ENCODE measurements at places on chromosomes 2 and 18.

DNA sequence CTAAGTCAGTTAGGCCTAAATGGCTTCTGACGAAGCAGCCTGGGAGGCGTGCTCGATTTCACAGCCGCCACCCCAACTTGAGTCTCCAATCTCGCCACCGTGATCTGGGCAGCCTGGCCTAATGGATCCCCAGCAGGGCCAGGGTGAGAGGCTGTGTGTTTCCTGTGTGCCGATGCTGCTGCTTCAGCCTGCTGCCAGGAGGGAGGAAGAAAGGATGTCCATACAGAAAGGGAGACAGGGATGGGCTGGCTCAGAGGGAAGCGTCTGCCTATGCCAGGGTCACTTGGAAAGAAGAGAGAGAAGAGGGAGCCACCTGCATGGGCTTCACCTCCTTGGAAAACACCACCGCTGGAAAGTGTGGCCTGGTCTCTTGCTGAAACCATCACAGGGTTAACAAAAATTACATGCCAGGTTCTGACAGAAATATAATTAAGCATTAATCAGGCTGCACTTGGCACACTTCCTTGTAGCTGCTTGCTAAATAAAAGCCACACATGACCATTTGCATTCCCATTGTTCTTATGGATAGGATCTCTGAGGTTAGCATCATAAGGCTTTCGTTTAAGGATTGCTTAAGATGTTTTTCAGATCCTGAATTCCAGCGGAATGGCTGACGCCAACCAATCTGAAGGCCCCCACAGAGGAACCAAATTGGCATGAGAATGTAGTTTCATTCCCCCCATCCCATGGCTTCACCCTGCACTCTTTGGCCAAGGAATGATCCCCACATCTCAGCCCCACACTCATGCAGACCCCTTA lies 108.8 kb upstream of the SLC1A4 start:
- no peak for DNase-seq

DNA sequence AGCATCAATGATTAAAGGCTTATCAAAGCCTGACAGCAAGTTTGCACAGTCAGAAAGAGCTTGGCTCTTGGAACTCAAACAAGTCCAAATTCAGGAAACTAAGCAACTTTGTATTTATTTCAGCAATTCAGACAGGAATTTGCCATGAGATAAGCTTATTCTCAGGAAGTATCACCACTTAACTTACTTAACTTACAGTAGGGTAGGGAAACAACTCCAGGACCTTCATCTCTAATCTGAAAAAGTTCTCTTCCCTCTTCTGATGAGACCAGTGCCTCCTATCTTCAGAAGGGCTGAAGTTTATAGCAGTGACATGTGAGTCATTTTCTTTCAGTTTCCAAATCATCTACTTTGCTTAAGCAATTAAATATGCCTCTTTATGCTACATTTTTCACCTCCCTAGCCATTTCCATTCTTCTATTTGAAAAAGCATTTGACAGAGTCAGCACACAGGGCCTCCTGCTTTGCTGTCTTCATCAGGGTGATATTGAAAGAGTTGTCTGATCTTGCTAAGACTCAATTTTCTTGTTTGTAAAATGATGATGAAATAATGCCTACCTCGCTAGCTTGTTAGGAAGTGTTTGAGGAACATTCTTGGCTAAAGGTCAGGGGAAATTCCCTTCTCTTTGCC lies 389.5 kb downstream of the RND3 start:
- DNase-seq: no peak

DNA sequence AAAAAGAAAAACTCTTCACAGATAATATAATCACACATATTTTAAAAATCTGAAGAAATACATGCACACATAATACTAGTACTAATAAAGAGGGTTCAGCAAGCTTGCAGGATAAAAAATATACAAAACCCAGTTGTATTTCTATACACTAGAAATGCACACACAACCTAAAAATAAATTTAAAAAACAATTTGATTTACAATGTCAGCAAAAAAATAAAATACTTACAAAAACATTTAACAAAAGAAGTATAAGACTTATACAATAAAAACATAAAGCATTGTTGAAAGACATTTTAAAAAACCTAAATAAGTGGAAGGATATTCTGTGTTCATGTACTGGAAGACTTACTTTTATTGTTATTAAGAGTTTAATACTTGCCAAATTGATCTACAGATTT lies 81.7 kb upstream of the ALK start:
- DNase-seq: no peak

- no peak for DNase-seq
Measured at GRCh38 chr2:45205480-45205879, 196.2 kb upstream of the SIX2 start.

DNA sequence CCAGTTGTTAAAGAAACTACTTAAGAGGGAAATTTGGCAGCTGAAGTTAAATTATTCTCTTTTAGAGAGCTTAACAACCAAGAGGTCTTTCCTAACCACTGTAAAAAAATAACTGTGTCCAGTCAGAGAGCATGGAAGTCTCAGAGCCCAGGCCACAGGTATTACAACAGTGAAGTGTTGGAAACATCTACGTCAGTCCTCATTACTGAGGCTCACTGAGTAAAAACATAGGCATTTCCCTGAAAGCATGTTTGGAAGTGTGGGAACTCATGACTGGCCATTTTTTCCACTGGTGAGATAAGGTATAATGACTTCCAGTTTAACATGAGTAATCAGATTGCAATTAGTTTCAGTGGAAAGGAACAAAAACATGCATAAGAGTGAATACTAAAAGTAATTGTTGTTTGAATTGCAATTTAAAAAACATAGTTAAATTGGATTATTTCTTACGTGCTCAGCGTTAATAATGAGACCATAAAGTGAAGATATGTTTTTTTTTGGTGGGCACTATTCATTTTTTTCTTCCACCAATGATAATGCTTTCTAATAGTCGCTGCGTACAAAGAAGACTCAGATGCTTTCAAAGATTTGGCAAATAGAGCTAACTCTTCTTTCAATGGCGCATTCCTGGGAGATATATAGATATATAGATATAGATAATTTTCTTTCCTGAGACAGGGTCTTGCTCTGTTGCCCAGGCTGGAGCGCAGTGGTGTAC lies 60.8 kb downstream of the EFEMP1 start:
- DNase-seq: no peak

DNA sequence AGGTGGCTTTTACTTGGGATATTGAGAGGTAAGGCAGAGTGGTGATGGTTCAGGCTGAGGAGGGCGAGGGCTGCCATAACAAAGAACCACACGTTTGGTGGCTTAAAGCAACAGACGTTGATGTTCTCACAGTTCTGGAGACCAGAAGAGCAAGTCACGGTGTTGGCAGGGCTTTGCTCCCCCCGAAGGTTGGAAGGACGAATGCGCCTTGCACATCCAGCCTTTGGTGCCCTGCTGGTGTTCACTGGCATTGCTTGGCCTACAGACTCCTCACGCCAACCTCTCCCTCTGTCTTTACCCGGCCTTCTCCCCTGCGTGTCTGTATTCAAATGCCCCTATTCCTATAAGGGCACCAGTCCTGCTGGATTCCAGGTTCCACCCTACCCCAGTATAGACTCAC lies 125.4 kb downstream of the TPO start:
- no peak for DNase-seq

GRCh38 chr2:180653481-180653880 lies 326.9 kb upstream of the UBE2E3 start:
- DNase-seq: no peak

DNA sequence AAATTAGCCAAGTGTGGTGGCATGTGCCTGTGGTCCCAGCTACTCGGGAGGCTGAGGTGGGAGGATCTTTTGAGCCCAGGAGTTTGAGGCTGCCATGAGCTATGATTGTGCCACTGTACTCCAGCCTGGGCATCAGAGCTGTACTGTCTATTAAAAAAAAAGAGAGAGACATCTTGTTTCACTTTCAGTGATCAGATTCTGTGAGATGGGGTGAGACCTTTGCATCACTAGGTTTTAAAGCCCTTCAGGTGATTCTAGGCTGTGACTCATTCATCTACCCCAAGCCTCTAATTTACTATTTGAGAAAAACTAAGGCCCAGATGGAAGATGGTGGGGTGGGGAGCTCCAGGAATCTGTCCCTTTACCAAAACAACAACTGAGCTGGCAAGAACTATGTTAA lies 7.1 kb downstream of the C2orf92 start:
- DNase-seq: no peak

DNA sequence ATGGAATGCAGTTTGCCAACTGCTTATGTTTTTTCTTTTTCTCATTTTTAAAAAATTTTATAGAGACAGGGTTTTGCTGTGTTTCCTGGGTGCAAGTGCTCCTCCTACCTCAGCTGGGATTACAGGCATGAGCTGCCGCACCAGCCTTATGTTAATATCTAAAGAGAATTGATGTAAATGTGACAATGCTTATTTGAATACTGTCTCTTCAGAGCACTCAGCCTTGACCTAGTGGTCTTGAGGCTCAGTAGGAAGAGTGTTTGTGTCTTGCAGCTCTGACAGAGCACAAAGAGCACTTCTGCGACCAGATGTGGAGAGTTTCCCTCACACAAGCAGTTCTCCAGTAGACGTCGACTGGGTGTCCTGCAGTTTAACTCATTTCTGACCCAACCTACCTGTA lies 55.3 kb downstream of the ARHGEF4 start:
- no peak for DNase-seq

DNA sequence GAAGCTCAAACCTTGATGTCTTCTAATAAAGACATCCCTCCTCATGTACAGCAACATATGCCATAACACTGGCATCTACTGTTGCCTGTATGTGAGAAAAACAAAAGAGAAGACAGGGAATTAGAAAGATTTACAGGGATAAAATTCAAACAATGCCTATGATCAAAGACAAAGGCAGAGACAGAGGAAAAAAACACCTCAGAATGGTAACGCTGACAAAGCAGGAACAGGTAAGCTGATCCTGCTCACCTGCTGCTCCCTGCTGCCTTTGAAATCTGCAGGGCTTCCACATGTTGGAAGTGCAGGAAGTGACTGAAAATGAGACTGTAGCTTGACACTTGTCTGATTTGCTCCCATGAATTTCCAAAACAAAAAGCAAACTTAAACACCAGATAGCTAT lies 90.2 kb upstream of the DNAJC10 start:
- DNase-seq: no peak

DNA sequence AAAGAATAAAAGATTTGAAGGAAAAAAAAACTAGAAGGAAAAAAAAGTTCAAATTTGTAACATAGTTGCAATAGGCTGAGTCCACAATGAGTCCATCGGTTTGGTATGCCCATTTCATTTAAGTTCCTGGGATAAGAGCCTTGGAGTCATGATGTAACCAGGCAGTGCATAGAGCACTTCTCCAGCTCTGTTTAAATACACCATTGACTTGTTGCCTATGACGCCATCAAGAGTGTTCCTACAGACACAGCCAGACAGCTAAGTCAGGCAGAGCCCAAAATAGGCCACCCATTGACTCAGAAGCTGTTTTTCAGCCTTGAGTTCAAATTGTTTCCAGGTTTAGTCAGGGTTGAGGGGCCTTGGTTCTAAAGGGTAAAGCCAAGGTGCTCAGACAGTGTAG lies 44.9 kb downstream of the SOCS6 start:
- DNase-seq: no peak

DNA sequence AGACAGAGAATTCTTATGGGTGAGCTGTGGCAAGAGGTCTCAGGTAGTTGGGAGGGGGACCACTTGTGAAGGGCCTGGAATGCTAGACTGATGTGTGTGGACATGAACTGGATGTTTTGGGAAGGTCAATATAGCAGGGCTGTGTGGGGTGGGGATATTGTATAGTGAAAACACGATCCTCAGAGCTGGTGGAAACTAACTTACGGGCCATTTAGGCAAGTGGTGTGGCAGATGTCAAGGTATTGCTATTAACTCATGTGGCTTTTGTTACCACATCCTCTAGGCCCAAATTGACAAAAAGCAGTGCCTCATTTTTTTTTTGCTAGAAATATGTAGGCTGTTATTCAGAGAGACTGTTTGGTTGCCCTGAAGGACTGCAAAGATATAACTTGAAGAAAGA lies 8.0 kb upstream of the GALNT1 start:
- DNase-seq: no peak

DNA sequence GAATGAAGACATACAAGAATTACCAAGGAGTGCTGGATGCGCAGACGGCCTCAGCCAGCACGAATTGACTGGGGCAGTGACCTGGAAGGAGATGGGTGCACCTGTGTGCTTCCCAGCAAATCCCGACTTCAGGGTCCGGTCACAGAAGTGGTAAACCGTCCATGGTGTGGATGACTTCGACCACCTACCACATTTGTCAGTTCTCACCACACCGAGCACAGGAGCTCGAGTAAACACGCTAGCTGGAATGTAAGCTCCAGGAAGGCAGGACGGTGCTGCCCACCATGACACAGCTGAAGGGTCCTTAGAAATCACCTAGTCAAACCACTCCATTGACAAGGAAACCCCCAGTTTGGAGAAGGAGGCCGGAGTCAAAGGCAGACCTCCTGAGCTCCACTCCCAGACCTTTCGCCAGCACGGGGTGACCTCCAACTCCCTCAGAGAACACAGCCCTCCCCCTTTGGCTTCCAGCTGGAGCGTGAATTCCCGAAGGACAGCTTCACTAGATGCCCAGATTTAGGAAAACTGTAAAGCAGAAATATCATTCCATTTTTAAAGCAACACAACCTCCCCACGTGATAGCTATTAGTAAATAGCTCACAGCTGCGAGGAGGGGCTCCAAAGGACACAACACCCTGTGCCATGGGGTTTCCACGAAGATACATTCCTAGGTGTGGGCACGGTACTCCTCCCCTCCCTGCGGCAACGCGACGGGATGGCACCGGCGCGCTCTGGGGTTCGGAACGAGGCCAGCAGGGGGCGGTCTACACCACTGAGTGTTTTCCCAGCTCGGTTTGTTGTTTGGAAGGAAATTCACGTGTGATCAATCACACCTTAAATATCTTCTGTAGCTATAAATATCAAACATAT lies 34.1 kb upstream of the GNAL start:
- DNase-seq: peak; percentile 49

DNA sequence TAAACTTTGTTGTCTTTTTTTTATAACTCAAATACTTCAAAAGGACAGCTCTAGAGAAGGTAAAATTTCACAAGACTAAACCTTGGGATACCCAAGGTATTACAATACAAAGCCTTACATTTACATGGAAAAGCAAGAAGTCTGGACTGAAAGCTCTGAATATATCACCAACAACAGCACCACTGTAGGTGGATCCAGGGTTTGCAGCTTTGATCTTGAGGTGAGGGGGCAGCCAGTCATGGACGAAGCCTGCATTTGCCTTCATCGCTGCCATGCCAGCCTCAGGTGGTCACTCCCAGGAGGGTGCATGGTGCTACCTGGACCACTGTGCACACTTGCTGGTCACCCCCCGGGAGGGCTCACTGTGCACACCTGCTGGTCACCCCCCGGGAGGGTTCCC lies 36.6 kb downstream of the RBFA start:
- no peak for DNase-seq

DNA sequence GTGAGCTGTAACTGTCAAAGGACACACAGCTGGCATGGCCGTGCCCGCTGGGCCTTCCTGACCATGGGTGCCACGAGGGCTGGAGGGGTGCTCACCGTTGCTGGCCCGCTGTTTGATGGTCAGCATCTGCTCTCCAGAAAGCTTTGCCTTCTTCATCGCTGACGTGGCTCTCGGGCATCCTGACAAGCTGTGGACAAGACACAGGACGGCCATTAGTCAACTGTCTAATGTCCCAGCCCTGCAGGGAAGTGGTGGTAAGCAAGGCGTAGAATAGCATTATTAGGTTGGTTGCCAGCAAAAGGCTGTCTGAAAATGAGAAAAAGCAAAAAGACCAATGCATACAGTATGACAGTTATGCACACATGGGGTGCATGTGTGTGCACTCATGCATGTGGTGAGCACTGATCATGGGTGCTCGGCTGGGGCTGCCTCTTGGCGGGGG lies 64.7 kb upstream of the PXDN start:
- DNase-seq: no peak

GRCh38 chr18:3920832-3921231 lies 470.9 kb downstream of the TGIF1 start:
- no peak for DNase-seq
